ENCODE measurements at places on chromosomes 4 and X. TPM values are rescaled to one million over a fixed set of nuclear protein-coding genes. Genes with fewer than 3 reads are reported as not detected.

GRCh38 chr4:36303426-36304137 is 22.2 kb downstream of the DTHD1 start:
- no peak for DNase-seq

DNA sequence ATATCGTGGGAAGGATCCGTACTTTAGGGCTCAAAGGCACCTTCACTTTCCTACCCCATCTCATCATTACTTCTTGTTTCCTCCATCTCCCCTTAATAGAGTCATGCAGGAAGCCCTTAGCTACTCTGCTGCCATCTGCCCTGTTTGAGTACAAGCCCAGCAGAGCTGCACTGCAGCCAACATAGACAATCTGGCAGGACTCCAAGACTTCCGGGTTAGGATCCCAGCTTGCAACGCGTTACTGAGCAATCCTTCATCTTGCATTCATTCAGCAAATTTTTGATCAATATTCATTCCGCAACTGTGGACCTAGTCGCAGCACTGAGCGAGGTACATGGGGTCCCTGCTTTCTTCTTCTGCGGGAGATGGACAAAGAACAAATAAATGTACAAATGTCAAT is 344.9 kb downstream of the BCOR start:
- no peak for DNase-seq

DNA sequence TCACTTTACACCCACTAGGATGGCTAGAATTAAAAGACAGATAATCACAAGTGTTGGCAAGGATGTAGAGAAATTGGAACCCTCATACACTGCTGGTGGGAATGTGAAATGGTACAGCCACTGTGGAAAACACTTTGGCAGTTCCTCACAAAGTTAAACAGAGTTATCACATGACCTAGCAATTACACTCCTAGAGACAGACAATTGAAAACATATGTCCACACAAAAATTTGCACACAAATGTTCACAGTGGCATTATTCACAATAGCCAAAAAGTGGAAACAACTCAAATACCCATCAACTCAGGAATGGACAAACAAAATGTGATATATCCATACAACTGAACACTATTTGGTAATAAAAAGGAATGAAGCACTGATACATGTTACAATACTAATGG is 5.7 kb downstream of the ZNF280C start:
- no peak for DNase-seq

- DNase-seq: no peak
Observed at GRCh38 chr4:142307857-142308256, 538.2 kb downstream of the INPP4B start.

- no peak for DNase-seq
Observed at GRCh38 chr4:131638781-131639180, 1510.3 kb upstream of the PCDH10 start.

- DNase-seq: no peak
Observed at GRCh38 chrX:73337366-73337765, 109.5 kb upstream of the CDX4 start.

DNA sequence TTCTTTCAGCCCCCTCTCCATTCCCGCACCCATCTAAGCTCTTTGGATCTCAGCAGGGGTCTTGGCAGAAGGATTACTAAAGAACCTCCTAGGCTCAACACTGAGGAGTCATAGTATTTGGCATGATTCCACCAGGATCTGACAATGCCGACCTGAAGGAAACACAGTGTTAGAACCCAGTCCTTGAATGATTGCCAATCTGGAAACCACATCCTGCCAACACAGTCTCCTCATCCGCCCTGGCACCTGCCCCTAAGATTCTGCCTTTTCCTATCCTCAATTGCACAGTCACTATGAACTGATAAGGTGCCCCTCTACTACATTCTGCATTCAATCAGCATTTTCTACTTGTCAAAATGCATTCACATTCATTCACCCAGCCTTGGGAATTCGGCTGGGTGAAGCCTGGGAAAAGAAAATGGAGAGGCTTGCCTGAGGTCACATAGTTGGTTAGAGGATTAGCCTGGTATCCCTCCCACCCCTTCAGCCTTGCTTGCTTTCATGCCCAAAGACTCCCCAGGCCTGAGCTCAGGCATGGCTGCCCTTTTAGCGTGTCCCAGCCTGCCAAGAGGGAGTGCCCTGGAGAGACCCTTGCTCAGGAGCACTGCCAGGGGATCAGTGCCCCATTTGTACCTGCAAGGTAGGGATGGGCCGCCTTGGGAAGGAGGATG is 2.2 kb upstream of the CLDN2 start:
- DNase-seq: no peak

- DNase-seq: no peak
Observed at GRCh38 chr4:112857461-112857860, 192.0 kb upstream of the ANK2 start.

DNA sequence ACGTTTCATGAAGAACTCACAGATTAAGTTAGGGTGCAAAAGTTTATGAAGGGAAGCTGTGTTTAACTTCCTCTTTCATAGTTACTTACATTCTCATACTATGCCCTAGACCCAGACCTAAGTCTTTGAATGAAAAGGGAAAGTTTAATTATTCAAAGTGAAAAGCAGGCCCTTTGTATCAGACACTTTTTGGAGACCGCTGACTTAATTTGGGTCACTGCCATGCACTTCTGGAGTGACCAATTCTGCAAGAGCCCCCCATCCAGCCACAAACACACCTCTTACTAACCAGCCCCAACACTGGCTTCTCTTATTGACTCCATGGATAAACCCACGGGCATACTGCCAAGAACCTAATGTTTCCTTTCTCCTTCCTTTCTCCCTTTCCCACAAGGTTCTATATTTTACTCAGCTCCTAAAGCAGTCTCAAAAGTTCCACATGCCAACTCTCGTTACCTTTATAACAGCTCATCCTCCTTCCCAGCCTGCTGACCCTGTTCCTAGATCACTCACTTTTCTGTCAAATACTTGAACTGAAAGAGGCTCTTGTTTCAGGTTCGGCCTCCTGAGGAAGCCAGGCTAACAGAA is 34.5 kb downstream of the ABCE1 start:
- DNase-seq: no peak

DNA sequence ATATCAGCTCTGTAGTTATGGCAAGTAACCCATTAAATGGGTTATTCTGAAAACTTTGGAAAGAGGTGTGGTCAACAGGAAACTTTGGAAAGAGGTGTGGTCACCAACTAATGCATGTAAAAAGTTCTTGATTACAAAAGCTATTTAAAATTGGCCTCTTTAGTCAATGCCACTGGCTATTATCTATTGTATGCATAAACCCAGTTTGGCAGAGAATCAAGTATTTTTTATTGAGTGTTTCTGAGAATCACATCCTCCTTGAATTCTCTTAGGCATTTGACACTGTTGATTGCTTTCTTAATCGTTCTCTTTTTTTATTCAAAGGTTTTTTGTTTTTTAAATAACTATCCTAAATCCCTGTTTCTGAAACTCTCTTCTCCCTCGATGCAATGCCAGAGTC is 7.5 kb downstream of the P2RY4 start:
- DNase-seq: no peak

GRCh38 chrX:56792270-56793111 is 63.4 kb downstream of the NBDY start:
- DNase-seq: no peak

- no peak for DNase-seq
Observed at GRCh38 chr4:7295911-7296660, 103.7 kb downstream of the SORCS2 start.

GRCh38 chr4:89306486-89307177 is 968 bp downstream of the GPRIN3 start:
- no peak for DNase-seq

DNA sequence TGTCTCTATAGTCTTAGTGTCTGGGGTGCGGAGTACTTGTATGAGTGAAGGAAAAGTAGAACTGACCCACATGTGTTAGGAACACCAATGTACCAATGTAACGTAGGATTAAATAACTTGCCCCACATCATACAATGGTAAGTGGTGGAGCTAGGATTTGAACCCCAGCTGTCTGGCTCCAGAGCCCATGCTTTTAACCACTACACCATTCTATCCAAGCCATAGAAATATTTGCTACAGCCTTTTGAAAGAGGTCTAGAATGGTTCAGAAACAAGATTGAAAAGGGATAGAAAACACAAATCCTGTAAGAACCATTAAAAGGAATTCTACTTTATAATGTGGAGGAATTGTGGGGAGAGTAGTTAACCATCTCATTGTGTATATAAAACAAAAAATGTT is 169.9 kb upstream of the ATP6AP2 start:
- no peak for DNase-seq

- no peak for DNase-seq
Observed at GRCh38 chrX:103831803-103832544, at the start of gene RAB9B. Gene RAB9B (minus strand): TSS chrX:103832257. CDS start chrX:103825784, 6,473 bp downstream.

DNA sequence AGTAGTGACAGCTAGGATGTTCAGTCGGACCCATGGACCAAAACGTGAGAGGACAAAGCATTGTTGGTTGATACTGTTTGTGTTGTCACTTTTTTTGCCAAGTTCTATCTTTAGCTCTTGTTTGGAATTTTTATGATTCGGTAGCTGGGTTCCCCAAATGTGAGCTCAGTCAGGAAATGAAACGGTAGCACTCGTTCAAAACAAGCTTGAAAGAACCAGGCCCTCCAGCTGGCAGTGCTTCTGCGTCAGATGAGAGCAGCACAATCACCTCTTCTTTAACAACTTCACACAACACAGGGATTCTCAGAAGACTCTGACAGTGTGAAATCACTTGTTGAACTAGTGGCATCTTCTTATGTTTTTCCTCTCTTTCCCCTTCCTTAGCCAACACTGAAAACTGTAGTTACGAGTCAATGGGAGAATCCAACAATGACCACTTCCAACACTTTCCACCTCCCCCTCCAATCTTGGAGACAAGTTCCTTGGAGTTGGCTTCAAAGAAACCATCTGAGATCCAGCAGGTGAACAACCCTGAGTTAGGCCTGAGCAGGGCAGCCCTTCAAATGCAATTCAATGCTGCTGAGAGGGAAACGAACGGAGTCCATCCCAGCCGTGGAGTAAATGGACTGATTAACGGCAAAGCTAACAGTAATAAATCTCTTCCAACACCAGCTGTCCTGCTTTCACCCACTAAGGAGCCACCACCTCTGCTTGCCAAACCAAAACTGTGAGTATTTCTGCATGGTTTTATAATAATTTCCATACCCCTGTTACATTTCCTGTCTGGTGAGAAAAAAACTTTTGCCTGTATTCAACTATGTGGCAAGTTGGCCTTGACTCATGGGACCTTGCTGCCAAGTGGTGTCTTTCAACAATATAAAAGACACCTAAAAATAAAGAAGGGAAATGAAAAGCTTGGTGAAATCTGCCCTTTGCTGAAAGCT is 214.6 kb downstream of the PALLD start:
- no peak for DNase-seq

F8A1 gene
- total RNA-seq: 13.7 TPM

WAS gene
- total RNA-seq: 4.8 TPM

FAT4 gene
- 0.61 TPM for total RNA-seq

DMP1 gene
- total RNA-seq: not detected

HHIP gene
- not detected for total RNA-seq

C4orf50 gene
- 0.19 TPM for total RNA-seq

Data from esophagus squamous epithelium (tissue), 5 donors.